SK-MEL-5 (cell line): ENCODE measurements at places on chromosomes 1 and 21.

DNA sequence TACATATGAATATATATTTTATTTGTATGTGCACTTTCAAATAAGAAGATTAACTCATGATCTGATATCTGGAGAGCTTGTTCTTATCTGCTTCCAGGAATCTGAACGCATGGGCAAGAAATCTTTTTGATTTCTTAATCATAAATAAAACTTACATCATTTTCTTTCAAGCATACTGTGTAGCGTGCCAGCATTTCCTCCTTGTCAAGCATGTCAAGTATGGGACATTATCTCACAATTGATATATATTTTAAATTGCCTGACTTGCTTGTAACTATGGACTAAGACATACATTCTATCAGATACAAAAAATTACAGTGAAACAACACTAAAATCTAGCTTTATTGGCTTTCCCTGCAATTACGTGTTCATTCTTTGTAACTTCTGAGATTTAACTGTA is 1128.2 kb downstream of the PLA2G4A start:
- no peak for DNase-seq

- no peak for DNase-seq
Observed at GRCh38 chr1:25922056-25922970, 16.1 kb upstream of the STMN1 start.

- peak; percentile 68 for DNase-seq
Observed at GRCh38 chr21:45555557-45556301, 13.5 kb upstream of the SLC19A1 start.

- no peak for DNase-seq
Observed at GRCh38 chr1:75836528-75837100, 39.9 kb downstream of the MSH4 start.

DNA sequence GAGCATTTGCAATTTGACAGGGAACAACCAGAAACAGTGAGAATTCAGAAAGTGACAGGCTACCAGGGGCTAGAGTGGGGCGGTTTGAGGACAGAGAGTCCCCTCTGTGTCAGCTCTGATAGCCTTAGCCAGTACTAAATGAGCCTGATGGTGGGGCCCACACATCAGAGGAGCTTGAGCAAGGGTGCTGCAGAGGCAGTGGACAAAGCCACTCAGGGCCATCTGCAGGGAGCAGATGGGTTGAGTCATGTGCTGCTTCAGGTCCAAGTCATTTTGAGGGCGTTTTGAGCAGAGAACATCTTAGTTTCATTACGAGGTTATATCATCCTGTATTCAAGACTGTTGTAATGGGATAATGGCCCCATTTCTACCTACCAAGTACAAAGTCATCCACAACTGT is 7.7 kb downstream of the LRRC52 start:
- DNase-seq, result no peak

GRCh38 chr1:110736900-110737605 is 62.3 kb upstream of the KCNA3 start:
- DNase-seq, result no peak

GRCh38 chr1:171784784-171785183 is 3.3 kb downstream of the METTL13 start:
- no peak for DNase-seq

DNA sequence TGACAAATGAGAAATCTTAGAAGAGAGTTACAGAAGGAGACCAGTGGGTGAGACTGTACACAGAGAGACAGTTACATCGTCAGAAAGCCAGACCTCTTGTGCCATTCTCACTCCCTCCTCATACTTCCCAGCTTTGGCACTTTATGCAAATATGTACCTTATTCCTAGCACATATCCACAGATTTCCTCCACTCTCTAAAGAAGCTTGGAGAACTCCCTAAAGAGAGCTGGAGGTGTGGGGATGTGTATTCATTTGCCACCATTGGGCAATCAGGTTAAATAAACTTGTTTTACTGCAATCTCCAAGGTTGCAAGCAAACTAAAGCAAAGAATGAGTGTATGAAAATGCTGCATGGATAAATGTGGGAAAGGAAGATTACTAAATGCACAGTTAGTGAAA is 380.9 kb upstream of the PRMT6 start:
- no peak for DNase-seq

DNA sequence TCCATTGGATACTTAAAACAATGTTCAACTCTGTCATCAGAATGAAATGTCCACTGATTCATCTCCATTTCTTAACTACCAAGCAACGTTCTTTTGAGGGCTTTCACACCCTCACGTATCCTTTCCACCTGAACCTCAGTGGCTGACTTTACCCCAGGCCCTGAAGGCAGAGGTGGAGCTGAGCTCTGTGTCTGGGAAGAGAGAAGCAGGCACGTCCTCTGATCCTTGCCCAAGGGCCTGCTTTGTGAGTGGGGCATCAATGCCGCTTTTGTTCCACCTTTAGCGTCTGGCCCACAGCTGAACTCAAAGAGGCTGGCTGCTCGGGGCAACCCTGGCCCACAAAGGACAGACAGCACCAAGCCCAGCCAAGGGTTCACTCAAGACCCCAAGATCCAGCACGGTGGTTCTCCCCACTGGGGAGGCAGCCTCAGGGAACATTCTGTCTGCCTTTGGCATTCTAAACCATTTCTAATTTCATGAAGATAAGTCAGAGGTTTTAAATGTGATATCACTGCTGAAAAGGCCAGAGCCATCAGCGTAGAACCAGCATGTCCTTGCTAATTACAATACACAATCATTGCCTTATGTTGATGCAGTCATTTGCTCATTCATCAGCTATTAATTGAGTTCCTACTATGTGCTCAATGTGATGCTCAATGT is 126.0 kb upstream of the UBE2U start:
- peak; percentile 85 for DNase-seq
